ENCODE measurements at places on chromosomes 7 and 10.
A peak's percentile ranks its signal among the peaks of the same experiment; 100 is the strongest.

DNA sequence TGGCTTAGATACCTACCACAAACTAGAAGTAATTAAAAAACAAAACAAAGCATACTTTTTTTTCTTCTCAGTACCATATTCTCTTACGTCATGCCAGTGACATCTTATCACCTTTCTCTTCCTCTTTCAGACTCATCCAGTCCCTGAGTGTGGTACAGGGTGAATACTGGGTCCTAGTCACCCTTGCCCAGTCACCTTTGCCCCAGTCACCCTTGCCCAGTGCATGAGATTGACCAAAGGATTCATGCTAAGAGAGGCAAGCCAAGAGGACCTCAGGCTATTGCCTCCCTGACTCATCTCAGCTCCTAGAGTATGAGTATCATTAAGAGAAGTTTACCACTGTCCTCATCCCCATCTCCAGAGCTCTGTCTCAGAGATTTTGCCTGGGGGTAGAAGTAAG is 10.0 kb upstream of the TSPAN12 start:
- DNase-seq = no peak

DNA sequence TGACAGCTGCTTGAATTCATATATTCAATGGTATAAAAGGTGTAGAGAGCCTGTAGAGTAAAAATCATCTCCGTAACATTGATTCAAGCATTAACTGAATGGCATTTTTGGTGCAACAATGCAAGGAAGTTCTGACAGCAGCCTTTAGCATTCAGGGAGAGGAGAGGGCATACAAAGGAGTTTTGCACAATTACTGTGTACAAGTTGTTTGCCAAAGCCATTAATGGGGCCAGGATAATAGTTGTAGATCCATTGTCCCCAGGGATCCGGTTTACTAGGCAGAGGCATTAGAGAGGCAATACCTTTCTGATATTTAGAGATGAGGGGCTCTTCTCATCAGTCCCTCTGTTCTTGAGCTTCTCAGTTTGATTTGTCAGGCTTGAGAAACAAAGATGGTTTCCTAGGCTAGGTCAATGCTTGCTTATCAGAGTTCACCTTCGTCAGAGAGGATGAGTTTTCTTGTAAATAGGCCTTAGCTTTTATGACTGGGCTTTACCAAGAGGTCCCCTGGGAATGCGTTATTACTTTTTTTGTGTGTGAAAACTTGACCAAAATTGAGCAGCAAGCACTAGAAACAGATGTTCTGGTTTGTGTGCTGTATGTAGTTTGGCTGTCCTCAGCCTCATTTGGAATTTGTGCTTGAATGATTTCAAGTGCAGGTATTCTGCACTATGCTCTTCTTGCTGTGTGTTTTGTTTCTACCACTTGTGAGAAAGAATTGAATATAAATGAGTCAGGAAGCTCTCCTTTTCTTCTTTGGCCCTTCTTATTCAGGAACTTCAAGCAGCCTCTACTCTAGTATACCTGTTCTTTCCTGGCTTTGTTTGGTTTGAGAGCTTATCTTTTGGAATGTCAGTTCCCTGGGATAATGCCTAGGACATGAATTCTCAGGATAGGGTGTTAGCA is 32.0 kb downstream of the SND1 start:
- peak; percentile 81 for DNase-seq

DNA sequence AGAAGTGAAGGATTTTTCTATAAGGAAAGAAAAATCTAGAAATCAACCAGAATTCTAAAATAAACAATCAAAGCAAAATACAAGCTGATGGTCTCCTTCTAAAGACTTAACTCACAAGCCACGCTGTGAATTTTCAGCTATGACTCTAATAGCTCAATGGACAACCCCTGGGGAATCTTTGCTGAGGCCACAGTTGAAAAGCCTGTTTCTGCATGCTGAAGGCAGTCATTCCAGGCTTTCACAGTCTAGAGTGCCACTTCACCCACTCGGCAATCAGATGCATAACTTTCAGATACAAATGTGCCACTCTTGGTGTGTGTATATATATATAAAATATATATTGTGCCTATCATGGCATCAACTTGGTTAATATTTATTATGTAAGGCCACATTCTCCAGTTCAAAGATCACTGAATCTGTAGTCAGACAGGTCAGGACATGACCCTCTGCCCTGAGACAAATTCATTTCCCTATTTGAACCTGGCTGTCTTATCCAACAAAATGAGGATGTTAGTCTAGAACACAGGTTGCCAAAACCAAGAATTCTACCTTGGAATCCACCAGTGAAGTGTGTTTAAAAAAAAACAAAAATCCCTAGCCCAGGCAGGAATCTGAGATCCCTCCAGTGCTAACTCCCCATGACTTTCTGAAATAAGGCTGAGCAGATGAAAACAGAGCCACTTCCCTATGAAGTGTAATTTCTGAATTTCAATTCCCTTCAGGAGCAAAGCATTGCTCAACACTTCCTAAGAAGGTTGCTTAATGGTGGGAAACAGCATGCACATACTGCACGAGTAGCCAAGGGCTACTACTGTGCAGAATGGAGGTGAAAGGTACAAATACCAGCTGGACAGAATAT is 9.9 kb downstream of the LIPA start:
- no peak for DNase-seq

- peak; percentile 62 for DNase-seq
These were observed 10.4 kb downstream of the CHST3 start for GRCh38 chr10:71974489-71975021.

- no peak for DNase-seq
These were observed 57.6 kb downstream of the YKT6 start for GRCh38 chr7:44258423-44258760.

GRCh38 chr7:44279286-44279685 is 46.1 kb downstream of the CAMK2B start:
- no peak for DNase-seq

DNA sequence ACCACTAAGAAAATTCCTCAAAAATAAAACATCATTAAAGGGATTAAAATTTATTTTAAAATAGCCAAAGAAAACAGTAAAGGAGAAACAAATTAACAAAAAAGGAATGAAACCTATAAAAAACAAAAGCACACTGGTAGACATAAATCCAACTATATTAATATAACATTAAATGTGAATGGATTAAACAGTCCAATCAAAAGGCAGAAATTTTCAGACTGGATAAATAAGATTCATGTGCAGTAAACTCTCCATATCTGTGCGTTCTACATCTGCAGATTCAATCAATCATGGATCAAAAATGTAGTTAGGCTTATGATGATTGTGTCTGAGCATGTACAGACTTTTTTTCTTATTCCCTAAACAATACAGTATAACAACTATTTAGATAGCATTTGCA is 42.6 kb downstream of the ZNF518A start:
- no peak for DNase-seq

DNA sequence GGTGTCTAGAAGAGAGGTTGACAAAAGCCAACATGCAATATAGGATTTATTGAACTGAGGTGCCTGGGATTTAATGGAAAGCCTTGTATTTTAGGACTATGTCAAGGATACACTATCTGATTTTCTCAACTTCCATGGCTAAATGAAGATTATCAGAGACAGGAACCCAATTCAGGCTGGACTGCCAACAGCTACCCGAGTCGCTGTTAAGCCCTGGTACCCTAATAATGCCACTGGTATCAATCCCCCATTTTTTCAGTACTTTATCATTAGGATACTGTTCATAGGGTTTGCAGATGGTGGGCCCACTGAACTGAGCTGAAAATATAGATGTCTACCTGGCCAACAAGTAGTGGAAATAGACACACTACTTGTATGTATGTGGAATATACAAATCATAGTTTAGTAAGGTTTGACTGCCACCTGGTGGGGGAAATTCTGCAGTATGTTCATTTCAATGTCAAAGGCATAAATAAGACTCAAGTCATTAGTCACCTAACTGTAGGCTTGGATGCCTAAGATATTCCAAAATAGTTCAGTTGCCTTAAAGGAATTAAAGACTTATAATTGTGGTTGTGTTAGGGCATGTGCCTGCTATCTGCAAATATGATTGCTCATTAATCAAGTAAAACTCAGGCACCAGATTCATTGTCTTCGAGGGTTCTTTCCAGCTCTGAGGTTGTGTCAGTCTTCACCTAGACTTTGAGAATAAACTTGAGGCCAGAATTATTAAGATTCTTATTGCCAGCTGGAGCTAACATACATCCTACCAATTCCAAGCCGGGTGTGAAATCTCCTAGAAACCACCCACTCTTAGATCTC is 34.1 kb upstream of the NOBOX start:
- peak; percentile 70 for DNase-seq

DNA sequence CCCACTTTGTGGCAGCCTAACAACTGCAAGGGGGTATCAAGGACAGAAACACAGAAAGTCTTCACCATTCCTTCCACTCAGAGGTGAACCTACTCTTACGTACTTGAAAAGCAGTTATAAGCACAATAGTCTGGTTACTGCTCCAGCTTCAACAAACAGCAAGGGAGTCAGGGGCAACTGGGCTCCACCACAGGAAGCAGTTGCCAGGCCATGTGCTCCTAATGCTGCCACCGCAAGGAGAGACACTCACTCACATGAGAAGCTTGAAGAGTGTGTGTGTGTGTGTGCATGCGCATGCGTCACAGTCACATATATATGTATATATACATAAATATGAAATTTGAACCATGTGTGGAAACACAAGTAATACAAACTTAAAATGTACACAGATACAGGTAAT is 65.5 kb downstream of the GRB10 start:
- DNase-seq = no peak

DNA sequence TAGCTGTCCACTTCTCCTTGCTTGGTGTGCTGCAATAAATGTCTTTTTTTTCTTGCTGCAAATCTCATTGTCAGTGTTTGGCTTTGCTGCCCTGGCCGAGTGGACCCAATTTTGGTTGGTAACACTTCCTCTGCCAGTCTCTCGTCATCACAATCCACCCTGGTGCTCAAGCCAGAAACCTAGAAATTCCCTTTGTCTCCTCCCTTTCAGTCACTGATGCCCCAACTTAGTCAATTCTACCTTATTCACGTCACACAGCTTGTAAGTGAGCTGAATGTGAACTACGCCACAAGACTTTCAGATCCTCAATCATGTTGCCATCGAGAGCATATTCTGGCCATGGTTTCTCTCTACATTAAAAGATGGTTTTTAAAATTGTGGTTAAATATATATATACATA is 13.0 kb upstream of the FRA10AC1 start:
- no peak for DNase-seq

- DNase-seq = no peak
These were observed 267.8 kb upstream of the NRP1 start for GRCh38 chr10:33602278-33602677.

DNA sequence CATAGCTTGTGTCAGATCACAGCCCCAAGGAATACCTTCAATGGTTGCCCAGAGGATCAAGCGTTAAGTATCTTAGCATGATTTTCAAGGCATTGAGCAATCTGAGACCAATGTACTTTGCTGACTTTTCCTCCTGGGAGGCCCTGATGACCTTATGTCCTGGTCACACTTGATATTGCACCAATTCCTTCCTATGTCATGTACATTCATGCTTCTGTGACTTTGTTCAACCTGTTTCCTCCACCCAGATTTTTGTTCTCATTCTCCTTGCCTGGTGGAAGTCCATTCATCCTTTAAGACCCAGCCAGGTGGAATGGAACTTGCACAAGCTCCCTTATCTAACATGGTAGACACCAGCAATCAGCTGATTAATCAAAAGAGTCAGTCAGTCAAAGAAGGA is 160.8 kb downstream of the PFKFB3 start:
- no peak for DNase-seq

GRCh38 chr10:91103384-91104192 is 116.9 kb upstream of the PCGF5 start:
- DNase-seq = peak; percentile 58

DNA sequence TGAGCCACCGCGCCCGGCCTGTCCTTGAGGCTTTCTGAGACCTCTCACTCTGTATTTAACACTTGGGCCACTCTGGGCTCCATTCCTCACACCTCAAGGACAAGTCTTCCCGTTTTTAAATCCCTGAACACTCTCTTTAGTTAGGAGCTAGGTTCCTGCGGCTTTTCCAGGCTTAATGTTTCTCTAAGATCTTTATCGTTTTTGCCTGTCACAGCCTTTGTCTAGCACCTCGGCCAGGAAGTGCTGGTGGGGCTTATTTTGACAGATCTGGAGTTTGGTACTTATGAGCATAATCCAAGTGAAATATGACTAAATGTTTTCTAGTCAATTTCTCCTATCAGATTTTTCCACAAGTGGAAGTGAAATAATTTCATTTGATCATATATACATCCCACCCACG is 186.6 kb downstream of the DPY19L1 start:
- DNase-seq = peak; percentile 67

DNA sequence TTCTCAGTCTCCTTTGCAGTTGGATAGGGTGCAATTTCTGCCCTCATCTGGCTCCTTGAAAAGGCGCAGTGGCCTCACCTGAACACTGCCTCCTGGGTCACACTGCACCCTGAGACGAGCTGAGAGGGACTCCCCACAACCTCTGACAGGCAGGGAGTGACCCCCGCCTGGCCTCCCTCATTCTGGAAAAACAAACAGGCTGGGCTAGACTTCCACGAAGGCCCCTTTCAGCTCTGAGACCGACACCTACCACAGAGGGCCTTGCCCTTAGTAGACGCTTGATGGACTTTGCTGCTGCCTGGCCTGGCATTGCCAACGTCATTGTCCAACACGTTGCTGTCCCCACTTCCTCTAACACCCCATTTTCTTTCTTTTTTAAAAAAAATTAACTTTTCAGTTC is 8.6 kb downstream of the FAM241B start:
- DNase-seq = no peak

- DNase-seq = no peak
These were observed 152.4 kb downstream of the ACTR3B start for GRCh38 chr7:152911922-152912321.

DNA sequence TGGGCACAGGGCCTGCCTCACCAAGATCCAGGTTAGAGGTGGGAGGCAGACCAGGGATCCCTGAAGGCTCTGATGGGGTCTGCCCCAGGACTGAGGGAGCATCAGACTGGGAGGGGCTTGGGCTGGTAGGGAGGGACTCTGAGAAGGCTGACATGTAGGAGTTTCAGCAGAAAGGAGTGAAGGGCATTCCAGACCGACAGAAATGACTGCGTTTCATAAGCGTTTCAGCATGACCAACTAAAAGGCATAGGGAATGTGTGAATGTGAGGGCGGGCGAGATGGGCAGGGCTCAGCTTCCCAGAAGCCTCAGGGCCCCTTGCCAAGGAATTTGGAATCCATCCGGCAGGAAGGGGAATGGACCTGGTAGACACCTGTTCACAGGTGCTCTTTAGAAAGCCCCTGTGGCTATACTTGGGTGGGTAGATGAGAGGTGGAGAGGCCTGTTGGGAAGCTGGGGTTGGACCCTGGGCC is 24.9 kb upstream of the SLC29A3 start:
- no peak for DNase-seq
